ENCODE measurements at places on chromosomes 2 and 18.

GRCh38 chr2:23904692-23905091 lies 22.2 kb downstream of the ATAD2B start:
- no peak for DNase-seq

DNA sequence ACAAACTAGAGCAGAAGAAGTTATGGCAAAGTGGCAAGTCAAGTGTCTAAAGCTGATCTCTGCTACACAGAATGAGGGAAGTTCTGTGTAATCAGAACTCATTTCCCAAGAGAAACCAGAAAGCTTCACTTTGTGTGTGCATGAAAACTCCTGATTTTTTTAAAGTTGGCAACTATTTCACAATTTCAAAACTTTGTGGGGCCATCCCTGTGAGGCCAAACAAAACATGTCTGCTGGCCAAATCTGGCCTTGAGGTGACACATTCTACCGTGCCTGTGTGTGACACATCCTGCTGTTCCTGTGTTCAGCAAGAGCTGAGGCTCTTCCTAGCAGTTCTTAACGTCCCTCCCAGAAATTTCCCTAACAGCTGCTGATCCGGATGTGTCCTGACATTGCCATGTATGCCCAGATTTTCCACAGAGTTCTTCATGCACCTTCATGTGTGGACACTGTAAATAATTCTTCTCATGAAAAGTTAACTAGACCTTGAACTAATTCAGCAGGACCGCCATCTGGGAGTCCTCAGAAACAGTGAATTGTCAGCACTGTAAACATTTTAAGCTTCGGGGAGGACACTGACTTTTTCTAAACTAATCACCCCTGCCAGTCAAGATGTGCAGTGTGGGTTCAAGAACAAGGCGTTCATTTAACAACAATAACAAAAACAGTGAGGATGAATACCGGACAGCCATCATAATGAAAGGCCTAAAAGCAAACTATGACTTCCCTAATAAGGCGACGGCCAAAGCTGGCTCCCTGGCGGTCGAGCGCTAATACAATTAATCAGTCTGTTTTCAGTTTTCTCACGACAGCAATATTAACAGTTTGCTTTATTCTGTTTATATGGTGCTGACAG lies 99.0 kb downstream of the PLEKHM3 start:
- peak; percentile 45 for DNase-seq

- no peak for DNase-seq
Observed at GRCh38 chr2:222653280-222653679, 2.6 kb downstream of the FARSB start.

DNA sequence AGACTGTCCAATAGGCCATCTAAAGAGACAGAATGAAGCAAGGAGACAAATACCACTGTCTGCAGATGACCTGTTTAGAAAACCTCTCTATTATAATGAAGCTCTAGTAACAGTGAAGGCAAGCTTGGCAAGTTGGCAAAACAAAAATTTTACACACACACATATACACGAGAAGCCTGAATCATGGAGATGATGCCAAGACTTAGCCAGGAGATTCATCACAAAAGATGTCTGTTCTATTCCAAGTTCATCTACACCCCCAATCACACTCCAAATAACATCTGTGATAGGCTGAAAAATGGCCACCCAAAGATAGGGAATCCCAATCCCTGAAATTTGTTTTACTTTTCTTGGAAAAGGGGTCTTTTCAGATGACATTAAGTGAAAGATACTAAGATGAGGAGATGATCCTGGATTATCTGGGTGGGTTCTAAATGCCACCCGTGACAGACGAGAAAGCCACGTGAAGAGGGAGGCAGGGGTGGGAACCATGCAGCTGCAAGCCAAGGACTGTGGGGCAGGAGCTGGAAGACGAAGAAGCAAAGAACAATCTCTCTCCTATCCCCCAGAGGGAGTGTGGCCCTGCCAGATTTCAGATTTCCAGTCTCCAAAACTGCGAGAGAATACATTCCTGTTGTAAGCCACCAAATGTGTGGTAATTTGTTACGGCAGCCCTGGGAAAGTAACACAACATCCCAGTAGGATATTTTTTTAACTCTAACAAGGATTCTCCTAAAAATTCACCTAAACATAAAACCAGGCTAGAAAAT lies 20.0 kb downstream of the HDLBP start:
- no peak for DNase-seq

DNA sequence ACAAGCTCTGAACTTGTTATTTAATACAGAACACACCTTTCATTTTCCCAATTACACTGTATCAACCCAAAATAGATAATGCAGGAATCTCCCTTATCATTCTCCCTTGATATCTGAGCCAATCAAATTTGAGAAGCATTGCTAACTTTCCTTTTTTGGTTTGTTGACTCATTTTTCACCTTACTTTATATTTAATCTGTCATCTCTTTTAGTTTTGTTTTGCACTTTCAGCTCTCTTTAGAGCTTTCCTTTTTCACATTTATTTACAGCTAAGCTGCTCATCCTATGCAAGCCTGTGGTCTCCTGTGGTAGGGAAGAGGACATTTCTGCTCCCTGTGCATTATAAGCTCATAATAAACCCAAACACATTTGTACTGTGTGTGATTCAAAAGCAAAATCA lies 50.1 kb downstream of the ITGAV start:
- DNase-seq = no peak

DNA sequence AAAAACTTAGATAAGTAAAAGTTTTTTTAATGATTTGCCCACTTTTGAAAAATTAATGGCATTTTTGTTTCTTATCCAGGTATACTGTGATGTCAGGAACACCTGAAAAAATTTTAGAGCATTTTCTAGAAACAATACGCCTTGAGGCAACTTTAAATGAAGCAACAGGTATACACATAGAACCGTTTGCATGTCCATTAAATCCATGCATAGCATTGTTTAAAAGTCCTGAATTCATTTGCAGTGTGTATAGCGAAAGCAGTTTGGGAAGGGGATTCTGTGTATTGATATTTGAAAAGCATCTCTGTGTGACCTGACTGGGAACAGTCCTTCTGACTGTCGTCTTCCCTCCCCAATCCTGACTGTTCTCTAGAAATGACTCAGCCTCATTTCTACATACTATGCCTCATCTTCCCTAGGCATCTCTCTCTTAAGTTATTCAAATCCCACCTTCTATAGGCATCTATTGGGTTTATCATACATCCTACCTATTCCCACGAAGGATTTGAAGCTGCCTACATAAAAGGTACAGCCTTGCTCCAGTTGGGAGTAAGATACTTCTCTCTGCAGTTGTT lies 79.2 kb upstream of the MAP3K20 start:
- no peak for DNase-seq

DNA sequence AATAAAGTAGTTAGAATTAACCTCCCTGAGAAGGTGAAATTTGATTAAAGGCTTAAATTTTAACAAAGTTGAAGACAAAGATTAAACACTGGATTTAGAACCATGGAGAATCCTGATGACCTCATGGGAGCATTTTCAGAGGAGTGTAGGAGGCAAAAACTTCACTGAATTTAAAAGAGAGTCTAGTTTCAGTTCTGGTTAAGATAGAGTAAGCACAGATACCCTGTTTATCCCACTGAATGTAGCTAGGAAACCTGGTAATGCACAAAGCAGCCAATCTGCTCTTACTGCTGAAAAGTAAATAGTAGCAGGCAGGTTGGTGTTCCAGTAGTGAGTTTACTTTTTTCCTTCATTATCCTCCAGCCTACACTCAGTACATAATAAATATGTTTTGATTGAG lies 654.9 kb upstream of the SYT4 start:
- no peak for DNase-seq

DNA sequence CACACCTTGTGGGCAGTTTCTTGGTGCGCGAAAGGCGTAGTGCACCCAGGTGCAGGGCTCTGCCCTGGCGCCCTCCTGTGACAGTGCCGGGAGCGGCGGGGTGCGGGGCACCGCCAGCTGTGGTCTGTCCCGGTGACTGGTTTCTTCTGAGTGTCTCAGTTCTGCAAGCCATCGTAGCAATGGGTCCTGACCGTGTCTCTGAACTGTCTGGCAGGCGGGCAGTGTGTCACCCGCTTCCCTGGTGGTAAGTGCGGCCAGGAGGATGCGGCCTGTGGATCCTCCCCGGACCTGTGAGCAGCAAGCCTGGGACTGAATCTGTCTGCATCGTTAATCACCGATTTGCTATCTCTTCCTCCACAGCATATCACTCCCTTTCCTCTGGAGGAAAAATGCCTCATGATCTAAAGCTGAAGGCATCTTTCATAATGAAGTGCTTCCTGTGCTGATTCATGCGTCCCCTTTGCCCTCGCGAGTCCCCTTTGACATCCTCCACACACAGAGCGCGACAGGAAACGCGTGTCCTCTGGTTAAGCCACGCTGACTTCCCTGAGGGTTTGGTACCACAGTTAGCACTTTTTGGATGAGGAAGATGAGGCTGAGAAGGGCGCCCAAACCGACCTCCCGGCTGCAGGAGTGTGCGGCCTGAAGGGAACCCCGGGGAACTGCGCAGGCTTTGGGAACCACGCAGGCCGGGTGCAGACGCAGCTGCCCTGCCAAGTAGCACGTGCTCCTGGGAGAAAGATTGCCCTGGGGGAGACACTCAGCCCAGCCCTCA lies 416.0 kb upstream of the HS6ST1 start:
- peak; percentile 90 for DNase-seq

DNA sequence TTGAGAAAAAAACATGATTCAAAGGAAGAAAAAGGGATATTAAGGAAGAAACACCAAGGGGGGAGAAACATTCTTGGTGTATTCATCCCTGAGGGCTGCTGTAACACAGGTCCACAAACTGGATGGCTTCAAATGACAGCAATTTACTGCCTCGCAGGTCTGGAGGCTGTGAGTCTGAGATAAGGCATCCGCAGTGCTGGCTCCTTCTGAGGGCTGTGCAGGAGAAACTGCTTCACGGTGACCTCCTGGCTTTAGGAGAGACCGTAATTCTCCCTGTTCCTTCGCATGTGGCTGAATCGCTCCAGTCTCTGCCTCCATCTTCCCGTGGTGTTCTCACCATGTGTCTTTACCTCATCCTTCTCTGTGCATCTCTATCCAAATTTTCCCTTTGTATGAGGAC lies 490.7 kb downstream of the EIPR1 start:
- DNase-seq = no peak

- DNase-seq = no peak
Observed at GRCh38 chr2:71830497-71831192, 317.0 kb downstream of the CYP26B1 start.

DNA sequence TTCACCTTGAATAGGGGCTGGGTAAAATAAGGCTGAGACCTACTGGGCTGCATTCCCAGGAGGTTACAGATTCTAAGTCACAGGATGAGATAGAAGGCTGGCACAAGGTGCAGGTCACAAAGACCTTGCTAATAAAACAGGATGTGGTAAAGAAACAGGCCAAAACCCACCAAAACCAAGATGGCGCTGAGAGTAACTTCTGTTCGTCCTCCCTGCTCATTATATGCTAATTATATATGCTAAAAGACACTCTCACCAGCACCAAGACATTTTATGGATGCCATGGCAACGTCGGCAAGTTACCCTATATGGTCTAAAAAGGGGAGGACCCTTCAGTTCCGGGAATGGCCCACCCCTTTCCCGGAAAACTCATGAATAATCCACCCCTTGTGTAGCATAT lies 711.5 kb upstream of the KLHL29 start:
- DNase-seq = no peak

DNA sequence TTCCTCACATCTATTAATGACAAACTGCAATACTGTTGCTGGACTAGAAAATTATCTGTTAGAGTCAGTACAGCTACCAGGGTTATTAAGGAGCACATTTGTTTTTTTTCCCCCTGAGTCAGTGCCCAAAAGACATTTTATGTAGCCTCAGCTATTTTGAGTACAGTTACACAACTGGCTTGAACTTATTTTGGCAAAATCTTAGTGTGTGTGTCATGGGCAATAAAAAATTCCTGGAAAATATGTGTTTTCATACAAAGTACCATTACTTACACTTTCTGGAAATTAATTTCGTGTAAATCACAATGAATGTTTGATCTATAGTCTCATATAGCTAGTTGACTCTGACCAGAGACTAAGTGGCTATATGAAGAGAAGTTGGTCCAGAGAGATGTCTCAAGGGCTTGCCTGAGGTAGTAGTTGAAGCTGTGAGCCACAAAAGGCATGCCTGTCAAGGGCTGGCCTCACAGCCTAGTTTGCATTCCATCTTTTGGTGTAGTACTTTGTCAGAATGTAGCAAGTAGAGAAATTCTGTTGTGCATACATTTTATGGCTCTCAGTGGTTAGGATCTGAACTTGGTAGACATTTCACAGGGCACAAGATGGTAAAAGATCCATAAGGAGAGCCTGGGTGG lies 283.4 kb downstream of the MTX2 start:
- DNase-seq = no peak

DNA sequence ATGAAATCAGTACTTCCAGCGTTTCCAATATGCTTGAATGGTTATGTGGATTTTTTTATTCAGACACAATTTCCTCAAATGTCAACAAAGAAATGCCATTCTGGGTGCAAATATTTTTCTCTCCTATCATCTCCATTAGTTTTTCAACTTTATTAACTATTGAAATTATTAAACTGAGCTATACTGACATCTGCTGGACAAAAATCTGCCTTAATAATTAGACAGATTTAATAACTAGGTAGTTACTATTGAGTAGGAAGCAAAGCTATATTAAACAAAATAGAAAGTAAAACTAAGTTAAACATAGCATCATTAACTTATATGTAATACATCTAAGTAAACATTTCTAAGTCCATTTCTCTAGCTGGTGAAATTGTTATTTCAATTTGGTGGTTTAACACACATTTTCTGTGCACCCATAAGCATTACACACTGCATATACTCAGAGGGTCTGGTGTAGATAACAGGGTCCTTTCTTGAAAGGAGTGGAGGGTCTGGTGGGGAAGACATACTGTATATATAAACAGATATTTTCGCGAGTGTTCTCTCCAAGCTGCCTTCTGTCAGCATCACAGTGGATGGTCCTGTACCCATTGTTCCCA lies 77.0 kb downstream of the LANCL1 start:
- peak; percentile 16 for DNase-seq

- no peak for DNase-seq
Observed at GRCh38 chr2:38430196-38430595, 53.1 kb upstream of the ATL2 start.

- no peak for DNase-seq
Observed at GRCh38 chr2:127048969-127049897, 57.7 kb downstream of the BIN1 start.

DNA sequence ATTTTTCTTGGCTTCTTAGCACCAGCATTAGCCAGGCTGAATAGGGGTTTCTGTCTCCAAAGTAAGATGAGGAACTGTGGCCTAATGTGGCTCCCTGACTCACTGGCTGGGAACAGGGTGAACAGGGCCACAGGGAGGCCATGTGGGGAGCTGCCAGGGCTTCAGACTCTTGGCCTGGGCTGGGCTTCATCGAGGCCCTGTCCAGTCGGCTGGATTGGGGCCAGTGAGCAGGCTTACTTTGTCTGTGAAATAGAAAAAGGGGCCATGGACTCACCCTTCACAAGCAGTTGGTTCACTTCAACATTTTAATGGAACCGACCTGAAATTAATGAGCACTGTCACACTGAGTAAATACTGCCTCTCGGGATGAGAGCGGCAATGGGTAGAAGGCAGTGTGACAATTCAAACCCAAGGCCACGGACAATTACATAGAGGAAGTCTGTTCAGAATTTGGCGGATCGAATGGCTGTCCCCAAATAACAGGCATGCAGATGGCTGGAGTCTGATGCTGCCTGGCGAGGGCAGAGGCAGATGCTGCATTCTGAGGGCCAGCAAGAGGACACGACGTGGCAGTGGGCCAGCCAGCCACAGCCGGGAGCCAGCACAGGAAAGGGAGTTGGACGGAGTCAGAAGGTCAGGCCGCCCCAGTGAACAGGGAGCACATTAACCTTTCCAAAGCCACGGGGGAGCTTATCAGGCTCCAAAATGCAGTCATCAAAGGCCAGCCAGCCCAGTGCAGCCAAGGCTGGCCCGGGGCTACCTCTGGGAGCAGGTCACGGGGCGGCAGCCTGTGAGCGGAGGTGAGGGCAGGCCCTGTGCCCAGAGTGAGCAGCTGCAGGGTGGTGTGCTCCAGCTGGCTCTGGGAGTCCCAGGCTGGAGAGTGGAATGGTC lies 146.6 kb upstream of the REV1 start:
- DNase-seq = no peak

All from inflammatory macrophage (primary cell).